ENCODE measurements at places on chromosomes 5 and 9.

DNA sequence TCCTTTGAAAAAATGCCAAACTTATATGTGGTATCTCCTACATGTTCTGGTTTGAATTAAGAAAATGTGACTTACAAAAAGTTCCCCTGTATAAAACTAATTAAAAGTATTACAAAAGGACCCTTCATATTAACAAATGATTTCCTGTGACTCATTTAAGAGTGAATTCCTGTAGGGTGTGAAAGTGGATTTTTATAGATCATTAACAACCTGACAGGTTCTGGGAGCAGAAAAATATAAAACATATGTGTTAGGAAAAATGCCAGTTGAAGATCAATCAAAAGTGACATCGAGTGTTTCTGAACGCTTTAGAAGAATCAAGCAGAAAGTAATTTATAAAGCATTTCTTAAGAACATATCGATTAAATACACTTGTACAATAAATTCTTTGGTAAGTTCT lies 35.5 kb downstream of the CAMK4 start:
- no peak for DNase-seq

- DNase-seq: no peak
Observed at GRCh38 chr9:92432350-92432749, 8.1 kb upstream of the OMD start.

DNA sequence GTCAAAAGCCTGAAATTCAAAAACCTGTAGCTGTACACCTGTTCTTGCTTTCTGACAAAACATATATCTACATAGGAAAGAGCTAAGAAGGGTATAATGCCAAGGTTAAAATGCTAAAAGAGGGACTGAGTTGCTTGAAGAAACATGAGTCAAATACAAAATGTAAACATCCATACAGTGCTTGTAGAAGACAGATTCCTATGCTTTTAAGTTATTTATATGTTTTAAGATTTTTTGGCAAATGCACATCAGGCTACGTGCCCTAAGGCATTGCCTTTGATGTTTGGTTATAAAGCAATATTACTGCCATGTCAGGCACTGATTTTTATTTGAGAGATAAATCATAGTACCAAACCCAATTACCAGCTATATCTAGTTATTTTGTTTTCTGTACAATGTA lies 269.0 kb downstream of the EDIL3 start:
- DNase-seq: no peak

GRCh38 chr5:43268188-43268820 lies 44.9 kb downstream of the HMGCS1 start:
- no peak for DNase-seq

DNA sequence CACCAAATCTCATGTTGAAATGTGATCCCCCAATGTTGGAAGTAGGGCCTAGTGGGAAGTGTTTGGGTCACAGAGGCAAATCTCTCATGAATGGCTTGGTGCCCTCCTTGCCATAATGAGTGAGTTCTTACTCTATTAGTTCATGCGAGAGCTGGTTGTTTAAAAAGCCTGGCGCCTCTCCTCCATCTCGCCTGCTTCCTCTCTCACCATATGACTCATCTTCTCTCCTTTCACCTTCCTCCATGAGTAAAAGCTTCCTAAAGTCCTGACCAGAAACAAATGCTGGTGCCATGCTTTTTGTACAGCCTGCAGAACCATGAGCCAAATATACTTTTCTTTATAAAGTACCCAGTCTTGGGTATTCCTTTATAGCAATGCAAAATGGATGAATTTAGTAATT lies 20.9 kb upstream of the ARHGAP26 start:
- no peak for DNase-seq

DNA sequence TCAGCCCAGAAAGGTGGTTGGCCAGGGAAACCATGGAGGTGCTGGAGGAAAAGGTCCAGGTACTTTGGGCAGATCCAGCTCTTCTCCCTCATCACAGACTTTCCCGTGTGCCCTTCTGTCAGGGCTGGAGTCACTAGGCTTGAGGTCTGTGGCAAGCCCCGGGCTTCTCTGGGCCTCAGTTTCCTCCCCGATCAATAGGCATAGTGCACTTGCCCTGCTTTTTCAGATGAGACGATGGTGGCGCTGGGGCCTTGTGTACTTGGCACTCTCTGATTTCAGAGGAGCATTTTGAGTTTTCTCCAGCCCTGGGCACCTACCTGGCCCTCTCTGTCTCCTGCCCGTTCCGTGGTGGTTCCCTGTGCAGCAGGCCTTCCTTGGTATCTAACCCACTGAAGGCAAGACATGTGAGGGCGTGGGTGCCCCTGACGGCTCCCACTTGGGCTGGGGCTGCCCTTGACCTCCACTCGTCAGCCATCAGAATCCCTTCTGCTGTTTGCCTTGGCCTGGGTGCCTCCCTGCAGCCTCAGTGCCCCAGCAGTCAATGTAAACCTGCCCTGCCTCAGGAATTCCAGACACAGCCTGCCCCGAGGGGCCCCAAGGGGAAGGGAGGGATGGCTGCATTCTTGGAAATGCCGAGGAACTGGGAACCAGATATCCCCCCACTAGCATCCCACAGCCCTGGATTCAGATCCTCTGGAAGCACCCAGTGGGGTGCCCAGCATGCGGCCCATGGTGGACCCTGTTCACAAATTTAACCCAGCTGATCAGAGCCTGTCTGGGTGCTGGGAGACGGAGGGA lies 66.3 kb upstream of the COL5A1 start:
- DNase-seq: no peak

- DNase-seq: no peak
Observed at GRCh38 chr5:174529925-174530681, 194.3 kb upstream of the MSX2 start.

DNA sequence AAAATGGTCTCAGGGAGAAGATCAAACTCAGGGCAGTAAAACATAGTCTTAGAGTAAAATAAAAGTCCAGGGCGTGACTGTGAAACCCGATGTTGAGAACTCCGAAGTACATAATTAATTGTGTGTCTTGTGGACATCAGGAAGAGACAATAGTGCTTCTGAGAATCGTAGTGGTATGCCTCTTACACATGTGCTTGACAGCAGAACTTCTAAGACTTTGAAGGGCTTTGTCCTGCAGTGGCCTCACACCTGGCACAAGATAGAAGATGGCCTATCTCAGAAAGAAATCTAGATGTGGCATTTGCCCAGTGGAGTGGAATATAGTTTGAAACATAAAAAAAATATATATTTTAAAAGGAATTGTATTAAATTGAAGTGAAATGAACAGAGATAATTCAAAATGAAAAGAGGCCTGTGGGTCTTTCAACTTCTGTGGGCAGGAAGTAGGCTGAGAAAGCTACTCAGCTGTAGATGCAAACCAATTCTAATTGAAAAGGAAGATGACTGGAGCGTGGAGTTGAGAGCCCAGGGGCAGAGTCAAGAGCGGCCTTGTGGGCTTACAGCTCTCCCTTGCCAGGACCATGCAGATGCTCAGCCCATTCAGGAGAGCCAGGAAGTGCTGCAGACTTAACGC lies 468.4 kb downstream of the KDM4C start:
- no peak for DNase-seq

- DNase-seq: no peak
Observed at GRCh38 chr5:144032375-144032774, 138.1 kb downstream of the YIPF5 start.

- no peak for DNase-seq
Observed at GRCh38 chr9:109022873-109023272, 9.6 kb upstream of the CTNNAL1 start.

DNA sequence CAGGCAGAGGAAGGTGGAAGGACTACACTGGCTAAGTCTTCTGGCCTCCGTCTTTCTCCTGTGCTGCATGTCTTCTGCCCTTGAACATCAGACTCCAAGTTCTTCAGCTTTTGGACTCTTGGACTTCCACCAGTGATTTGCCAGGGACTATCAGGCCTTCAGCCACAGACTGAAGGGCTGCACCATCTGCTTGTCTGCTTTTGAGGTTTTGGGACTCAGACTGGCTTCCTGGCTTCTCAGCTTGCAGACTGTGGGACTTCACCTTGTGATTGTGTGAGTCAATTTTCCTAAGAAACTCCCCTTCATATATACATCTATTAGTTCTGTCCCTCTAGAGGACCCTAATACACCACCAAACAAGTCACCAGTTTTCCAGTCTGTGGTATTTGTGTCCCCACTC lies 9.7 kb upstream of the ANKDD1B start:
- no peak for DNase-seq

- no peak for DNase-seq
Observed at GRCh38 chr5:54743581-54743980, 226.0 kb downstream of the SNX18 start.

DNA sequence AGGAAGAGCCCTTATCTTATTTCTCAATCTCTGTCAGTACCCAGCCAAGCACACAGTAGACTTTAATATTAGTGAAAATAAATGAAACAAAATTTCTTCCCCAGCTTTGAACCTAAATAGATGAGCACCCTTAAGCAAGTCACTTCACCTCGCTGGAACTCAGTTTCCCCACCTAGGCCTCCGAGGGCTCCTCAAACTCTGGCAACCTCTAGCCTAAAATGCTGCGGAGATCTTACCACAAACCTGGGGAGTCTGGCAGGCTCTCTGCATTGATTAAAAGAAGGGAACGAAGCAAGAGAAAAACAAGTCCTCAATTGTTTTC lies 326 bp downstream of the RIGI start:
- DNase-seq: no peak

- DNase-seq: no peak
Observed at GRCh38 chr9:131727795-131728545, 11.9 kb downstream of the RAPGEF1 start.

GRCh38 chr5:9499498-9499876 lies 46.4 kb downstream of the SEMA5A start:
- no peak for DNase-seq

DNA sequence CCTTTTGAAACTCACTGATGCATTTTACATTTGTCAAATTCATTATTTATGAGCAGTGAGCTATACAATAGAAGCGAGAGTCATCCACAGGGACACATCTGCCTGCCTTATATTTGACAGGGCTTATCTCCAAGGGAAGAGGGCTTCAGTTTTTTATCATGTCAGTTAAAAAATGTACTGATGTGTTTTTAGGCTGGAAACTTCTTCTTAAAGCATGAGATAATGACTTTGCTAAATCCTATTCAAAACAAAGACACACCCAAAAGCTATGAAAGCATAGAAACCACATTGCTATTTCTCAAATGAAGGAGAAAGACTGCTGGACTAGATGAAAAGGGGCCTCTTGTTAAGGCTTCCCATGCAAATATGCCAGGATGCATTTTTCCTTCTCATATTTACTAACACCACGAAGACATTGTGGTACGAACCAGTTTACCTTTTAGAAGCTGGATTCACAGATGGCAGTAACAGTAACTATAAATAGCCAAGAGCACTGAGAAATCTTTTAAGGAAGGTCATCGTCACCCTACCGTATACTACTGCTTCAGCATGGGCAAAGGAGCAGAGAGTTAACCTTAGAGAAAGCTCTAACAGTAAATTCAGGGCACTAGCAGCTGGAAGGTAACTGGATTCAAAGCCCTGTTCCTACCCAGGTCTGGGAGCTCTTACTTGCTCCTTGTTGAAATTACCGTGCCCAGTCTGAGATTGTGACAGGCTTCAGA lies 86.3 kb upstream of the IFNK start:
- no peak for DNase-seq
